ENCODE measurements at places on chromosomes 5 and 9. TPM values are rescaled to one million over a fixed set of nuclear protein-coding genes. Genes with fewer than 3 reads are reported as not detected.

PTPN3 gene
- total RNA-seq: 1.3 TPM

OR1J2 gene
- not detected for total RNA-seq

C5orf52 gene
- total RNA-seq: not detected

BTNL3 gene
- total RNA-seq: not detected

DRD1 gene
- total RNA-seq: not detected

PKN3 gene
- 1.6 TPM for total RNA-seq

CA9 gene
- 0.71 TPM for total RNA-seq

DNA sequence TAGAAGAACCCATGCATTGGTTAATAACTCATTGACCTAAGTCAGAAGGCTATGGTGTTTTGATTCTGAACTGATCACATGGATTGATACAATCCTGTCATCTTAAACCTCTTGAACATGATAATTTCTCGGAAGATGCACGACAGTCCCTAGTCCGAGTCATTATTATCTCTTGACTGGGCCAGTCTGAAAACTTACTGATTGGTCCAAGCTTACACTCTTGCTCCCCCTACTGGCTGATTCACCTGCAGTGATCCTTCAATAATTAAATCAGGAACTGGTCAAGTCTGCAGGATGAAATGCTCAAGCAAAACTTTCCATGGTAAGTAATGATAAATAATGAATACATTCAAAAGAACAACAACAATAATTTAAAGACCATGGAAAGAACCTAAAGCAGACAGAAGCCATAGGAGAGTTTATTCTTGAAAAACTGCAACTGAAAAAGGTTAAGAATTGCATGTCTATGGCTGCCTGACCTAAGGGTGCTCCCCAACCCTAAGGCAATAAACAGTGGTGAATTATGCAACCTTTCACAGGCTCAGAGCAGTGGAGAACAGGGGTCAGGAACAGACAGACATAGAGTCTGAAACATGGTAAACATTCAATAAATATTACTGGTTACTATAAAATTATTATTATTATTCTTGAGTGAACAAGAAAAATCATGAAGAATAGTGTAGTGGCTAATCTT lies 79.3 kb downstream of the BRINP1 start:
- no peak for DNase-seq

- peak; percentile 79 for DNase-seq
Observed at GRCh38 chr9:18393340-18394130, 80.4 kb upstream of the ADAMTSL1 start.

- DNase-seq: peak; percentile 61
Observed at GRCh38 chr5:6742081-6742758, 29.0 kb downstream of the TENT4A start.

All from sigmoid colon (tissue), 7 donors.